Osteocyte (in vitro differentiated cells): ENCODE measurements at places on chromosomes 5 and 9. TPM values are rescaled to one million over a fixed set of nuclear protein-coding genes. Genes with fewer than 3 reads are reported as not detected.

DNA sequence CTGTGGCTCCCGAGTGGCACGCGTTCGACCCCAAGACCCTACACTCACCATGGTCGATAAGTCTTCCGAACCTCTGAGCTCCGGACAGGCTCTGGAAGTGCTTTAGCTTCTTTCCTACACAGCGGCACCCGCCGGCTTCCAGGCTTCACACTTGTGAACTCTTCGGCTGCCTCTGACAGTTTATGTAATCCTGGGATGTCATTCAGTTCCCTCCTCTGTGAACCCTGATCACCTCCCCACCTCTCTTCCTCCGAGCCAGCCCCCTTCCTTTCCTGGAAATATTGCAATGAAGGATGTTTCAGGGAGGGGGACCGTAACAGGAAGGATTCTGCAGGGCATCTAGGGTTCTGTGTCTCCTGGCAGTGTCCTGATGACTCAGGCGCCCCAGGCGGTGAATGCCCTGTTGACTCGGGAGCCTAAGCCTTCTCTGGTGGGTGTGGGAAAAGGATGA, at the start of gene CD14:
CD14 (minus strand) TSS at position 155 of the 451 bp plus-strand sequence; CDS start at position 51, 104 bp downstream.
- no peak within 1 kb of the TSS for H3K4me3 ChIP-seq
- no peaks in the 10 kb centered on the region for H3K4me1 ChIP-seq

- H3K27me3 ChIP-seq, result peaks cover 81% of the 10 kb centered on the region
- no peak overlapping the region for H3K27ac ChIP-seq
- H3K4me3 ChIP-seq, result no peak overlapping the region
- no peak for DNase-seq
- no peaks in the 10 kb centered on the region for H3K36me3 ChIP-seq
- no peaks in the 10 kb centered on the region for H3K4me1 ChIP-seq
Observed at GRCh38 chr9:5230554-5230953, 665 bp upstream of the INSL4 start.

Gene TXNDC8
- not detected in 2 replicates for total RNA-seq

DNA sequence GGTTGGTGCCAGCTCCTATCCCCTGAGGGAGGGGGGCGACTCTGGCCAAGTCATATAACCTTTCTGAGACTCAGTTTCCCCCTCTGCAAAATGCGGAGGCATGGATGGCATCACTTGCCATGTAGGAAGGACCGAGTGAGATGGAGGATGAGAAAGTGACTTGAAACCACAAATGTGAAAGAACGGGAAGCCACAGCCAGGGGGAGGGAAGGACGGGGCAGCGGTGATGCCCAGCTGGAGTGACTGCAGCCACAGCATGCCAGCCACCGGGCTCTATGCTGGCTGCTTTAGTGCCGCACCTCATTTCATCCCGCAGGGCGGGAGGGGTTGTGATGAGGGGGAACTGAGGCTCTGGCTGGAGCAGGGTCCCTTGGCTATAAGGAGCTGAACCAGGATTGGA, 74.5 kb downstream of the HMCN2 start:
- DNase-seq, result no peak
- H3K36me3 ChIP-seq, result no peaks in the 10 kb centered on the region
- peaks cover 9% of the 10 kb centered on the region for H3K27me3 ChIP-seq
- H3K4me1 ChIP-seq, result no peaks in the 10 kb centered on the region

Gene IL7R
- 0.43 and 0.44 TPM in 2 replicates for total RNA-seq

Gene CCDC127
- 9.9 and 11.1 TPM in 2 replicates for total RNA-seq
